ENCODE measurements at places on chromosomes 4 and X. TPM values are rescaled to one million over a fixed set of nuclear protein-coding genes. Genes with fewer than 3 reads are reported as not detected.

DRP2 gene
- total RNA-seq: 0.15 TPM

IL2RG gene
- total RNA-seq: 1.9 TPM

PAGE1 gene
- not detected for total RNA-seq

EOLA2 gene
- total RNA-seq: 28.6 TPM
